ENCODE measurements at places on chromosomes 2 and 18.

DNA sequence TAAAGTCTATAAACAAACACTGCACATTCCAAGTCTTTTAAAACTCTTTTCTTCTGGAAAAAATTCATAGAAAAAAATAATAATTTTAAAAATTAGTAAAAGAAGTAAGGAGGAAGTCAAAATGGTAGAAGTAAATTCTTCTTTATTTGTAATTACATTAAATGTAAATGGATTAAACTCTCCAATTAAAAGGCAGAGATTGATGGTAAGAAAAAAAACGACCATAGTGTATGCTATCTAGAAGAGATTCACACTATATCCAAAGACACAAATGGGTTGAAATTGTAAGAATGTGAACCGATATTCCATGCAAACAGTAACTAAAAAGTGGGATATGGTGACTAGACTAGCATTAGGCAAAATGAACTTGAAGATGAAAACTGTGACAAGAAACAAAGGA, 1196.1 kb upstream of the CDH2 start:
- no peak for DNase-seq

DNA sequence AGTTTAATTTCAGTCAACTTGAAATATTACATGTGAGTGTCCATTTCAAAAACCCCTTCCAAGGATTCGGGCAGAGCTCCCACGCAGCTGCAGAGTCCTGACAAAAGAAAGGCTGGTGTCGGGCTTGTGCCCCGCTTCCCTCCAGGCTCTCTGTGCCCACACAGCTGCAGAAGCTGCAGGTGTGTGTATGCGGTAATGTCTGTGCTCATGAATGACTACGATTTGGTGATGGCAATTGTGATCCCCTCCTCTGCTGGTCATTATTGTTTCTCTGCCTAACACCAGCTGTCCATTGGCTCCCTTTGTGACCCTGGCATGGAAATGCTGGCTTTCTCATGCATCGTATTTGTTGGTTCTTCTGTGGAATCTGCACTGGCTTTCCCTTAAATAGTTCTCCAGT, 224.8 kb downstream of the NUP35 start:
- no peak for DNase-seq

GRCh38 chr2:119179991-119180390, 21.4 kb upstream of the C1QL2 start:
- DNase-seq: no peak

DNA sequence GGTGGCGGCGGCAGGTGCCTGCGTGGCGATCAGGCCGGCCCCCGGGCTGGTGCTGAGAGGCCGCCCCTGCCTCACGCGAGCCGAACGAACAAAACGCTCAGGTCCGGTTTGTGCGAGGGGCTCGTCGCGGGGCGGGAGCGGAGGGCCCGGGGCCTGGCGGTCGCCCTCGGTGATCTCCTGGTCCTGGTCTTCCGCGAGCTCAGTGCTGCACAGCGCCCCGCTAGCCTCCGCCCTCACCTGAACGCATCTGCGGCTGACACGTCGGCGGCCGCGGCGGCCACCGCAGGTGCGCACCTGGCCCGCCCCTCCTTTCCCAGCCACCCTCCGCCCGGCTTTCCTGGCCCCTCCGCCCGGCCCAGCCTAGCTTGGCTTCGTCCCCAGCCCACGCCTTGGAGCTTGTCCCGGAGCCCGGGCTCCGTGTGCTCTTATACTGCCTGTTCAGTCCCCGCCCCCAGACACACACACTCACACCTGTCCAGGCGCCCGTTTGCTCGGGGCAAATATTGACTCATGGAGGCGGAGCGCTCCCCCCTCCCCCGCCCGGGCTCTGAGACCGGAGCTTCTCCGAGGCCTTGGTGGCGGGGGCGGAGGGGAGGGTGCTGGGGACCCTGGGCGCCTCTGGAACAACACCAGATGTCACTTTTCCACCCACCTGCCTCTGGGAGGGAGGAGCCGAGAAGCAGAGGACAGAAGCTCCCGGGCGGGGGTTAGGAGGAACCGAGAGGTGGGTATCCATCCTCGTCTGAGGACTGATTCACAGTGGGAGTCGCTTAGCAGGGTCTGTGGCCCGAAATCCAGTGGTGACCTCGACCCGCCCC, 8.6 kb upstream of the CRYBA2 start:
- DNase-seq: no peak

GRCh38 chr2:67999332-67999731, 63.5 kb downstream of the C1D start:
- DNase-seq: no peak

GRCh38 chr2:215614296-215614695, 178.4 kb upstream of the FN1 start:
- no peak for DNase-seq

Measured in tibial artery (tissue), 4 donors.